ENCODE measurements at places on chromosomes 7 and 10.

DNA sequence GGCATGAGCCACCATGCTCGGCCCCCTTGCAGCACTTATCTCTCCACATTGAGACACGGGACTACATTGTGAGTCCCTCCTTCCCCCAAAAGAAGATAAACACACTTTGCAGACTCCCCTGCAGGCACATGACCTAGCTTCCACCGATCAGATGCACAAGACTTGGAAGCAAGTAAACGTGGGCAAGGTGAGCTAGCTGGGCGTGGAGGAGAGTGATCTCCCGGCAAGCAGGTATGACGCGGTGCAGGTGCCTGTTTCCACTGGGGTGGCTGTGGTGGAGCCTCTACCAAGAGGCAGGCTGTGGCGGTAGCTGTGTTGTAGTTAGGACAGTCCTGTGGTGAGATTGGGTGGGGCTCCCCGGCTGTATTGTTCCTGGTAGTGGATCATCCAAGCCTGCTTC lies 7.7 kb upstream of the COMTD1 start:
- no peak for DNase-seq

DNA sequence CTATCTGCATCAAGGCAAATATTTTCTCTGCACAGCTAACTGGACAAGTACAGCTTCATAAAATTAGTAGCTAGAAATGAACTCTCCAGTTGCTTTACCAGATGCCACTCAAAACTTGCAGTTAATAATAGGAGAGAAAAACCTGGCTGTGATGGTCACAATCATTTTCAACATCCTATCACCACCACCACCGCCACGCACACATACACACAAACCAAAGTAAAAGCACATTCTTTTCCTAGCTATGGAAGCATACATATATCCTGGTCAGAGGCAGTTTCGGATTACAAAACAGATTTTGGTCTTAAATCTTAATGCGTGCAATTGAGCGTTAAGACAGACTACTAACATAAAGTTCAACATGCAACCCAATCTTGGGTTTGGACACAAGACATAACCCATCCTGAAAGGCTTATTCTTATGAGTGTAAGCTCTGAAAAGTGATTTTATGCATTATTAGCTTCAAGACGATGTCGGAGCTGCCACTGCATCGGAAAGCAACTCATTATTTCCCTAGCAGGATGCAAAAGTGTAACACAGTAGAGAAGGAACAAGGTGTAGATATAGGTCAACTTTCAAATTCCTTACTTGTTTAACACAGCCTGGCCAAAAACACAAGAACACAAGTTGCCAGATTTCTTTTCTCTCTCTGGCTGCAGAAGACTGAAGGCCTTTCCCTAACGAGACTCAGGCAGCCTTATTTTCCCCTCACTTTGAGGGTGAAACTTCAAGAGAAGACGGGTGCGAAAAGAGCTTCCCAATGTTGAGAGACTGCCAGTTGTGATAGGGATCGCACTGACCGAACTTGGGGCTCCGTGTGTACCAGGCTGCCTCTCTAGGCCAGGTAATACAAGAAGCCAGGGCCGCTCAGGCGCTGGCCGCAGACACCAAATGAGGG lies 1.2 kb downstream of the CACUL1 start:
- peak; percentile 3 for DNase-seq

- DNase-seq: no peak
These were observed 135.2 kb upstream of the CSTF2T start for GRCh38 chr10:51834548-51834947.

- no peak for DNase-seq
These were observed 42.7 kb upstream of the NKX6-2 start for GRCh38 chr10:132828681-132829080.

DNA sequence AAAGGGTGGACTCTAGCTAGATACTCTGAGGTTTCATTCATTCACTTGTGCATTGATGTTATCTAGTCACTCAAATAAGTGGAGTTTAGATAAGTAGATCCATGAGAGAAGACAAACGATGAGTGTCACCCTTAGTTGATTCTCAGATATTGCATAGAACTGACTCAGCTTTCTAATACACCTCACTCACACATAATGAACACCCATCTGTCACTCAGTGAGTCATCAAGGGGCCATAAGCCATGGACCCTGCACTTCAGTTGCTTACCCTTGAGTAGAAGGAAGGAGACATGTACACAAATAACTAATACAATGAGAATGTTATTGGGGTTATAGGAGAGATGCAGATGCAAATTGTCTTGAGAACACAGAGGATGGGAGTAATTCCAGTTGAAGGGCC lies 163.8 kb downstream of the SORCS3 start:
- DNase-seq: no peak
